ENCODE measurements at places on chromosomes 6 and 20. TPM values are rescaled to one million over a fixed set of nuclear protein-coding genes. Genes with fewer than 3 reads are reported as not detected.

The PHACTR3 gene
- 0.12 TPM for total RNA-seq

The RAET1L gene
- not detected for total RNA-seq

The MLIP gene
- not detected for total RNA-seq

The GJA10 gene
- total RNA-seq, result not detected

The APOM gene
- 3.4 TPM for total RNA-seq

The SEMG1 gene
- total RNA-seq, result not detected

The CNPY3 gene
- total RNA-seq, result 70.0 TPM

The FERMT1 gene
- total RNA-seq, result 6.4 TPM

The AIF1 gene
- not detected for total RNA-seq

The C6orf15 gene
- not detected for total RNA-seq

The SLCO4A1 gene
- total RNA-seq, result 62.4 TPM

The VGLL2 gene
- not detected for total RNA-seq

The GJE1 gene
- total RNA-seq, result not detected

The PRR3 gene
- 6.9 TPM for total RNA-seq

The OXT gene
- not detected for total RNA-seq
